T-helper 1 cell treated with Interleukin-12 subunit alpha and Interleukin-12 subunit beta and Interleukin-4 antibody, amounts not matched to agents 30 ng/mL and 1 ng/mL, for 36 hours (primary cell): ENCODE measurements at places on chromosomes 11 and 22. TPM values are rescaled to one million over a fixed set of nuclear protein-coding genes. Genes with fewer than 3 reads are reported as not detected.

CHRNA10 gene
- total RNA-seq = 3.1 and 4.2 TPM in 2 replicates

DCHS1 gene
- total RNA-seq = 0.32 and 0.37 TPM in 2 replicates

RIBC2 gene
- total RNA-seq = 7.6 and 8.9 TPM in 2 replicates

LGR4 gene
- total RNA-seq = not detected in 2 replicates

BIRC3 gene
- 205 and 208 TPM in 2 replicates for total RNA-seq

CAPN5 gene
- 0.27 and 0.41 TPM in 2 replicates for total RNA-seq

UBQLNL gene
- total RNA-seq = 0.12 and 0.34 TPM in 2 replicates

OPCML gene
- 0.02 and 1.1 TPM in 2 replicates for total RNA-seq

CD3E gene
- 684 and 696 TPM in 2 replicates for total RNA-seq

RFPL2 gene
- 0.15 TPM in 1 of 2 replicates, not detected in the other for total RNA-seq

CD248 gene
- total RNA-seq = 0.32 TPM in 2 replicates

ABTB2 gene
- 8.2 and 8.3 TPM in 2 replicates for total RNA-seq

APOL5 gene
- total RNA-seq = not detected in 2 replicates

FGF4 gene
- total RNA-seq = not detected in 2 replicates

NLRP6 gene
- total RNA-seq = 10.5 and 11.7 TPM in 2 replicates
